Cortex of kidney (tissue), 1 donor: ENCODE measurements at places on chromosomes 6 and 20.

DNA sequence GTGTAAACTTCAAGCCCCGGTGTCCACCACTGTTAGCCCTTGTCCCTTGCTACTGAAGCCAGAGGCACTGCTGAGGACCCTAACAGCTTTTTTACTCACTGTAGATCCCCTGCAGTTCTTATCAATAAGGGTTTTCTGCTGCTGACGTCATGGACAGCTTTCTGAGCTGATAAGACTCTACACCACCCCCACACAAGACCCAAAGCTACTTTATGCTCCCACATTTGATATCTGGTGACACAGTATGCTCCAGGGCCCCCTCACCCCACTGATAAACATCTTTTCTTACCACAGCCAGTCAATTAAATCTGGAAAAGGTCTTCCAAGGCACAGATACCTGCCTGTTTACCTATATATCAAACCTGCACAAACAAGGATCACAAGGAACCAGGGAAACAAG lies 65.3 kb downstream of the NUS1 start:
- no peak for DNase-seq

- DNase-seq = no peak
These were observed 5.2 kb downstream of the RAET1G start for GRCh38 chr6:149917679-149918078.

DNA sequence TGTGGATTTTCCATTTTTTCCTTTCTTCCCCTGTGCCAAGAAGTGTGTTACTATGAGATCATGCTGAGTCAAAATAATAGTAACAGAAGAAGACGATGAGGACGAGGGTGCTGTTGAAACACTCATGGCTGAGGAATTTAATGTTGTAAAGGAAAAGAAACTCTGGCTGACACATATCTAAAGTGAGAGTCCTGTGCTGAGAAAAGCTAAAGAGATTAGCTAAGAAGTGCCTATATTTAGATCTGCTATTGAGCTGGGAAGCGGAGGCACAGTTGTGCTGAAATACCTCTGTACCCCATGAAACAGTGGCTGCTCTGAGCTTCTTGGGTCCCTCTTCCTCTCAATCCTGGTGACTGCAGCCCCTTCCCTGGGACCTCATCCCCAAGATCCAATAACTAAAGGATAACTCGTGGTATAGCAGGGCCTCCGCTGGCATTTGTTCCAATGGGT lies 1.1 kb upstream of the SYTL3 start:
- DNase-seq = no peak

GRCh38 chr6:123393331-123393730 lies 243.4 kb downstream of the TRDN start:
- DNase-seq = no peak

GRCh38 chr20:54038961-54039360 lies 31.4 kb downstream of the BCAS1 start:
- DNase-seq = no peak

DNA sequence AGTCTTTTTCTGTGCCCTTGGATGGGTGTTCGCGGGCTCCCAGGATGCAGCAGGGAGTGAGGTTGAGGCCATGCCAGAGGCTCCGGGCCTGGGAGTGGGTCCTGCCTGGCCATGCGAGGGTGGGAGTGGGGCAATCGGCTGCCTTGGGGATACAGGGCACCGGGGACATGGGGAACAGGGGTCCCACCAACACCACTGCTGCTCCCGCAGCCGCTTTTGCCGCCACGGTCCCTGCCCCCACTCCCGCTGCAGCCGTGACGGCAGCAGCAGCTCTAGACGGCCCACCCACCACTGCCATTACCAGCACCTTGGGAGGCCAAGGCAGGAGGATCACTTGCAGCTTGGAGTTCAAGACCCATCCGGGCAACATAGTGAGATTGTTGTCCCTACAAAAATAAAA lies 35.3 kb upstream of the FAM50B start:
- no peak for DNase-seq

- DNase-seq = no peak
These were observed 1.4 kb downstream of the FYN start for GRCh38 chr6:111871725-111872400.

- no peak for DNase-seq
These were observed 735.7 kb downstream of the KIF16B start for GRCh38 chr20:15837563-15837962.

DNA sequence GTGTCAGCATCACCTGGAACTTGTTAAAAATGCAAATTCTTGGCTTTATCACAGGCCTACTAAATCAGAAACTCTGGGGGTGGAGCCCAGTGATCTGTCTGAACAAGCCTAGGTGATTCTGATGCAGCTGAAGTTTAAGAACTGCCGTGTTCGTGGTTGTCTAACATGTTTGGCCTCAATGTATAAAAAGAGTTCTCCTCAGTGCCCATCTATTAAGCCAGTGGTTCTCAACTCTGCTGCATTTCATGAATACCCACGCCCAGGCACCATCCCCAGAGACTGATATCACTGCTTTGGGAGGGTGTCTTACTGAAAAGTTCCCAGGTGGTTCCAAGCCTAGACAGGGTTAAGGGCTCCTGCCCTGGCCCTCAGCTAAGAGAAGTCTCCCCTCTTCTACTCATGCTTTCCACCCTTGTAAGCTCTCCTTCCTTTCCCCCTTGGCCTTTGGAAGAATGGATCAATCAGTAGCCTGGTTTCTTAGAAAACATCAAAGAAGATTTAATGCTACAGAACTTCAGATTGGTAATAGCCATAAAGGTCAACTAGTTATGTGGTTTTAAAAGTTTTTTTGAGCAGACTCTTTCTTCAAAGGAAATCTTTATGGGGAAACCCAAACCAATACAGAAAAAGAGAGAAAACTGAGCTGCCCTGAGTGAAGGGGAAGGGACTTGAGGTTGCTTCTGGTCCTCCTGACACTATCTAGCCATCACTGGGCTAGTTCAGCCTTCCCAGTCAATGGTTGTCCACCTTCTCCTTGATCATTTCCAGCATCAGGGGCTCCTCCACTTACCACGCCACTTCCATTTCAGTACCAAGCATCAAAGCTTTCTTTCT lies 38.9 kb upstream of the TNFAIP3 start:
- no peak for DNase-seq

- DNase-seq = no peak
These were observed 33.8 kb downstream of the ZNF217 start for GRCh38 chr20:53559816-53560215.

DNA sequence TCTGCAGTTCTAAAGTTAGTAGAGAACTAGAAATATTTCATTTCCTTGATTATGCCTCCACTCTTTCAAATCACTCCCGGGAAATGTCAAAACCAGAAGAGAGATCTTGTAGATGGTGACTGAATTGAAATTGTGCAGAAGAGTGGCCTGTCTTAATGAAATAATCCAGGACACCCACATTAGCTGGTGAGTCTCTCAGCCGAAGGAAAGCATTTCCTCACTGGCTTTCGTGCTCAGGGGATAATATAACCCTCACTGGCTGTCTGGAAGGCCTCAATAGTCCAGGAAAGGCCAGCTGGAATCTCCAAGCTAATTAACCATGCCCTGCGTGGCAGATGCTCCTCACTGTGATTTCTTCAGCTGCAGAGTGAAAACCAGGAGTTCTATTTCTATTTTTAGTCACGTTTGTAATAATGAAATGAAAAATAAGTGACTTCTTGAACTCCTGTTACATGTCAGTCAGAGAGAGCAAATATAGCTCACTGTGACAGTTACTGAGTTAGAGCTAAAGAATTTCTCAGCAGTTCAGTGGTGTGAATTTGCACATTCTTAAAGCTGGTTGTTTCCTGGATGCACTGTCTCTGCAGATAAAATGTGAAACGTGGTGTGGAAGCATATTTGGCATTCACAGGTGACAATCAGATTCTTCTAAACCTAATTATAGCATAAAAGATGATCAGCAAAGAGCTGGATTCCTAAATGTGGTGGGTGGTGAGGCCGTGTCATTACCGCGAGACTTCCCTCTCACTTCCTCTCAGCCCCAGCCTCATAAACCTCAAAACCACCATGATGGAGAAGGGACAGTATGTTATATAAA lies 211.7 kb downstream of the LMBRD1 start:
- DNase-seq = no peak
